GM20000 (cell line): ENCODE measurements at places on chromosomes 13 and 19.

DNA sequence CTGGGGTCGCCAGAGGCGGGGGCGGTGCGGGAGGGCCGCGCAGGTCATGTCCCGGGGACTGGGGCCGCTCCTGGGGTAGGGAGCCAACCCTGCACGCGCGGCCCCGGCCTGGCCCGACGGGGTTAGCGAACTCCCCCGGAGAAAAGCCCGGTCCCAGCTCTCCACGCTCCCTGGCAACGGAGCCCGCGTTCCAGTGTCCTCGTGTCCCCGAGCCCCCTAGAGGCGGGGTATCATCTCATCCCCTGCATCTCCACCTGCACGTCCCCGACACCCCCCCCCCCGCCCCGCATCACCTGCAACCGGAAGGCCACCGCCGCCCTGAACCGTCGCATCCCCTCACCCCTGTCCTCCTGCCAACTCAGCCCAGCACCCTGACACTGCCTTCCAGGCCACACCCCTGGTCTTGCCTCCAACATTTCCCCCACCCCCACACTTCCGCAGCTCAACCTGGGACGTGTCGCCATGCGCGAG lies 2.7 kb downstream of the WDR88 start:
- peak; percentile 69 for DNase-seq

GRCh38 chr13:26950546-26950945 lies 190.0 kb upstream of the GPR12 start:
- no peak for DNase-seq

DNA sequence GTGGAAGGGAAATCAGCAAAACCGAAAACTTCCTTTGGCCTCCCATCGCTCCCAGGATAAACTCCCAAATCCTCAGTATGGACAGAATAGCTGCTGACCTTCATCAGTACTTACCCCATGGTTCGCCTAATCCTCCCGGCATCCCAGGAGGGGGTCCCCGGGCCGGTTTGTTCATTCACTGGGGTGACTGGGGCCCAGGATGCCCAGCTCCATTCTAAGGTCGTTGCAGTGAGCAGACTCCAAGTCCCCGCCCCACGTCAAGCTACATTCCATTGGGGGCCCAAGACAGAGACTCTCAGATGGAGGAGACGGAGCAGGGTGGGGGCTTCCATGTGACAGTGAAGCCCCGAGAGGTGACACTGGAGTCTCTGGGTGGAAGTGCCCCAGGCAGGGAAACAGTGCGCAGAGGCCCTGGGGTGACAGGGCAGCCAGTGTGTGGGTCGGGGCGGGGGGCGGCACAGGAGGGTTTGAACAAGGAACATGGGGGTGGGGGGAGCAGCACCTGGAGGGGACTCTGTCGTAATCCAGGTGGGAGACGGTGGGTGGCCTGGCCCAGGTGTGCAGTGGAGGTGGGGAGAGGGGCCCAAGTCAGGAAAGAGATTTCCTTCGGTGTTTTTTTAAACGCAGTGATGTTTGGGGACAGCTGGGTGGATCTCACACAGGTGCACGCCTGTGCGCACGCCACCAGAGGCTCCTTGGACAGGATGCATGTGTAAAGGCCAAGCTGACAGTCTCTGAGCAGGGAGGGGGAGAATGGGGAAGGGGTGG lies 5.1 kb downstream of the SSBP4 start:
- DNase-seq: no peak

- no peak for DNase-seq
Measured at GRCh38 chr13:45683701-45684100, 18.4 kb upstream of the CBY2 start.

GRCh38 chr19:16463991-16464575 lies 7.7 kb downstream of the EPS15L1 start:
- no peak for DNase-seq

DNA sequence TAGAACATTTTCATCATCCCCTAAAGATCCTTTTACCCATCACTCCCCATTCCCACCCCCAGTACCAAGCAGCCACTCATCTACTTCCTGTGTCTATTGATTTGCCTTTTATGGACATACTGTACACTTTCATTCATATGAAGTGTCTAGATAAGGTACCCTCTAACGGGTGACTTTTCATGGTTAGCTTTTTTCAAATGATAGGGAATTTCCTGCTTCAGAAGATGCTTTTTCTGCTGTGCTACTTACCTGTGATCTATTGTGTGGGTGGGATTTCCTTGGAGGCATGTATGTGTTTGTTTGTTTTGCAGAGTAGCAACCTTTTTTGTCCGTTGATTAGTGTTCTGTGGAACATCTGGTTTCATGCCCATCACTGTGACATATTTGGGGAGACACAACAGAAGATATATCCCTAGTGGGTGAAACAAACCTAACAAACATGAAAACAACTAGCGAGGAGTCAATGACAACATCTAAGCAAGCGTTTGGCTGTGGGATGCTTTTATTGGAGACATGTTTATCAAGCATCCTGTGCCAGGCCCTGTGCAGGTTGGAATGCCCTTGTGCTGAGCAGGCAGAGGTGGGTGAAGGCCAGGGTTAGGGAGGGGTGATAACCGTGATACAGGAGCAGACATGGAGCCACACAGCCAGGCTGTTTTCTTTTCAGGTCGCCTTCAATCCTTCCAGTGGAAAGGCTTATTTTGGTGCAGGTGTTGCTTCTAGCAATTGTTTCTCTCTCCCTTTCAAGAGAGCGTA lies 17.6 kb downstream of the SPINT2 start:
- DNase-seq: no peak
